NCI-H526 treated with DMSO at 0.1 percent for 48 hours (cell line): ENCODE measurements at places on chromosomes 7 and 10.

DNA sequence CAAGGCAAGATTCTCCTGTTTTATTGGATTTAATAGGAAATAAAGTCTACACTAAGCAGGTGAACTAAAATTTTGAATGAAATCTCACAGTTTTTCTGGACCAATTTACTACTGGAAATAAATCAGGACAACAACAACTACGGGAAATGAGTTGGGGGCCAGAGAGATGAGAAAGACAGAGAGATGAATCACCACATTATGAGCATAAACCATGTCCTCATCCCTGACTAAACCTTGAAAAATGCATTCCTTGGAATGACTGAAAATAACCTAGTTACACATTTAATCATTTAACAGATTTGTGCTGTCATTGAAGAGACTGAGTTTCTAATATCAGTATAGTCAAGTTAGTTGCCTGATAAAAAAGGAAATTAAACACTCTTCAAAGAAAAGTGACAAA, 608.4 kb upstream of the KCND2 start:
- no peak for DNase-seq

DNA sequence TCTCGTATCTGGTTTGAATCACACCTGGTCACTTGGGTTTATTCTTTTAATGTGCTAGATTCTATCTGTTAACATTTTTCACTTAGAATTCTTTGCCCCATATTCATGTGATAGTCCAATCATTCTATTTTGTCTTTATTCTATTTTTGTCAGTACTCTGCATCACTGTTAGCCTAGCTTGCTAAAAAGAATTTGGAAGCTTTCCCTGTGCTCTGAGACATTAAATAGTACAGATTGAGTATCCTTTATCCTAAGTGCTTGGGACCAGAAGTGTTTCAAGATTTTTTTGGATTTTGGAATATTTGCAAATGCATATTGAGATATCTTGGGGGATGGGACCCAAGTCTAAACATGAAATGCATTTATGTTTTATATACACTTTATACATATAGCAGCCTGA, 51.0 kb downstream of the RALA start:
- no peak for DNase-seq

- DNase-seq: no peak
These were observed 235.6 kb downstream of the DGKB start for GRCh38 chr7:14666913-14667312.

DNA sequence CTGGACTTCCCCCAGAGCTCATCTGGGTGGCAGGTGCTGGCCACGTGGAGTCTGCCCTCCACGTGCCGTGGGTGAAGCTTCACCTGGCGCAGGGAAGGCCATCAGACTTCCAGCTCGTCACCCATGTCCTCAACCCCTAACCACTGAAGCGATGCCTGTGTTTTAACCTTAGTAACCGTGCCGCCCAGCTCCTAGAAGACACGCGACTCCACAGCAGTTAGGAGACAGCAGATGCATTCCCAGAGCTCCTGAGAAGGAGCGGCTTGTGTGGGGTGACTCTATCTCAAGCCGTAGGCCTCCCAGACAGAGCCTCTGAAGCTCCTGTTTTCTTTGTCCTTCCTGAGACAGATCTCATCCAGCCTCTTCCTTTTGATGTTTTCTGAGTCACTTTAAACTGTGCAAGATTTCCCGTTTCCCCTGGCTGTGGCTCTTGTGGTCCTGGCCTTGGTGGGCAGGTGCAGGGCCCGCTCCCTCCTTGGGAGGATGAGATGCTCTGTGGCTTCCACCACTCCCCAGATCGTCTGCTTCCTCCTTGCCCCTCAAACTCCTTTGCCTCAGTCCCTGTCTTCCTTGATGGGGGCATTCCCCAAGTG, 41.4 kb upstream of the AP5Z1 start:
- DNase-seq: no peak

DNA sequence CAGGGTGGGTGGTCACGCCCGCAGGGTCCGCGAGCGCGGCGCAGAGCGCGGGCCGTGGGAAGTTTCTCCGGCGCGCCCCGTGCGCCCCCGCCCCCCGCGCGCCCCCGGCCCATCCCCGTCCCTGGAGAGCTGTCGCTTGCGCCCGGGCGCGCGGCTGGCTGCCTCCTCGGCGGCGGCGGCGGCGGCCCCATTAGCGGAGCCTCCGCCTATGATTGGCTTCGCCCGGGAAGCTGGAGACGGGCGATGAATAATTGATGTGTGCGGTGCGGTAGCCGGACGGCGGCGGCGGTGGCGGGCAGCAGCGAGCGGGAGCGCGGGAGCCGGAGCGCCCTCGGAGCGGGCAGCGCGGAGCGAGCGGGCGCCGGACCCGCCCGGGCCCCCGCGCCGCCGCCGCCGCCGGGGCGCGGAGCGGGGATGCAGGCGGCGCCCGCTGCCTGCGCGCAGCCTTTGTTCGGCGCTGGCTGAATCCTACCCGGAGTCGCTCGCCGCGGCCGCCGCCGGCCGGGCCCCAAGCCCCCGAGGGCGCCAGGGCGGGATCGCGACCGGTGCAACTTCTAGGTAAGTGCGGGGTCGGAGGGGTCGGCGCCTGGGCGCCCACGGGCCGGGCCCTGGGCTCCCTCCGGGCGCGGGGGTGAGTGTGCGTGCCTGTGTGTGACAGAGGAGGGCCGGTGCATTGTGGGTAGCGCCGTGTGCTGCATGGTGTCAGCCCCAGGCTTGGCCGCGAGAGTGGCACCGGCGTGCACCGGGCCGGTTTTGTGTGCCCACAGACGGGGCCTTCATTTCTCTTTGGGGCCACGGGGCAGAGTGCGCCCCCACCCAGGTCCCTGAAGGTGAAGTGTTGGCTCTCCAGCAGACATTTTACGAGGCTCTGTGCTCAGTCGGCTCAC, 103.8 kb upstream of the PPIF start:
- no peak for DNase-seq

DNA sequence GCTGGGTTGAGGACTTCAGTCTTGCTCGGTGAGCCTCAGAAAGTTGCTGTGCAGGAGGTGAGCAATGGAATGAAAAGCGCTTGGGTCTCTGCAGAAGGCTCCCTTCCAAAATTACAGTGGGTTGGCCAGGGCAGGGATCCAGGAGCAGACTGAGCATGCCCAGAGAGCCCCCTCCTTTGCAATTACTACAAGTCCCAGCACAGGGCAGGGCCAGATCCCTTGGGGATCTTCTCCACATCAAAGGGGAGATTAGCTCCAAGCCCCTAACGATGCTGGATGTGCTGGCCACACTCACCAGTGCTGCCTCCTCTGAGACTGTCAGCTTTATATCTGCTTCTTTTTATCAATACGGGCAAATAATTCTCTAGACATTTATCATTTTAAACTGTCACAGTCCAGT, 337.5 kb downstream of the RPS24 start:
- no peak for DNase-seq

GRCh38 chr10:23886355-23886754, 322.6 kb upstream of the KIAA1217 start:
- no peak for DNase-seq

- peak; percentile 57 for DNase-seq
These were observed 107.5 kb downstream of the REEP3 start for GRCh38 chr10:63628526-63629362.

DNA sequence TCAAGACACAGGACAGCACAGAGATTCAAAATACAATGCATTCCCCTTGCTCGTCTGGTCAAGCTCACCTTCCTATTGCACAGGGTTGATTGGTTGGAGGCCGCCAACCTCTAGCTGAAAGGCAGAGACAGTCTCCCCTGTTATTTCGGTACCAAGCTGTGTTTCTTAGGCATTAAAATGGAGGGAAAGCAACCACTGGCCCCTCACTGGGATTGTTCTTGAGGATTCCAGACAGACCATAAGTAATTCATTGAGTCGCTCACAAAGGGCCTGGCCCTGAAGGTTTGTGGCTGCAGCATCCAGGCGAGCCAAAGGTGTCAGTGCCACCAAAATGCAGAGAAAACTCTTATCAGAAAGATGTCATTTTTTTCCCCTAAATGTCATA, 81.2 kb downstream of the PARP12 start:
- DNase-seq: no peak

DNA sequence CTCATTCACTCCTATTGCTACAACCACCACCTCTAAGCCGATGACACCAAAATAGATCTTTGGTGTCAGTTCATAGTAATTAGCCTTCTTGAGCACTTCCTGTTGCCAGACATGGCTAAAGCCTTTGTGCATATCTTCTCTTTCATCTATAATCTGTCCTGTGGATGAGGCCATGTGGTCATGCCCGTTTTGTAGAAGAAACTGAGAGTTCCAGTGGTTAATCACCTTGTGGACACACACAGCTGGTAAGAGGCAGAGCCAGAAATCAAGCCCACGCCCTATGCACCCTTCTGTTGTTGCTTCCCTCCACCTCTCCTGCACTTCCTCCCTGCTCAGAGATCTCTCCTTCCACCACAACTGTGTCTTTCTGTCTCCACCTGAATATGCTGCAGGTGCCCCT, 285.1 kb upstream of the PFKP start:
- DNase-seq: no peak

DNA sequence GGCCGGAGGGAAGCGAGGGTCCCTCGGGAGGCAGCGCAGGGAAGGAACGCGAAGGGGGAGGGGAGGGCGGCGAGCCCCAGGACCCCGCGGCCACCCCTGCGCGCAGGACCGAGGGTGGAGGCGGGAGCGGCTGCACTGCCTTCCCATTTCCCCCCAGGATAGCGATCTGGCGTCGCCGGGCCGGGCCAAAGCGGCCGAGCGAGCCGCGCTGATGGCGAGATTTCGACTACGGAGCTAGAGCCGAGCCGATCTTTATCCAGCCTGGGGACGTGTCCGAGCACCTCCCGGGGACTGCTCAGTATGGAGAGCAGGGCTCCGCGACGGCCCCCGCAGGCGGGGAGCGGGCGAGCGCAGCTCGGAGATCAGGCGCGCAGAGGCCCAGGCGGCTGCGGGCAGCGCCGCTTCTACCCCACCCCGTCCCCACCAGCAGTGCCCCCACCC, 590 bp upstream of the CRTAC1 start:
- no peak for DNase-seq

GRCh38 chr10:123392182-123392963, 238.2 kb downstream of the BUB3 start:
- peak; percentile 71 for DNase-seq
